ENCODE measurements at places on chromosomes 13 and 19.
A peak's percentile ranks its signal among the peaks of the same experiment; 100 is the strongest.

DNA sequence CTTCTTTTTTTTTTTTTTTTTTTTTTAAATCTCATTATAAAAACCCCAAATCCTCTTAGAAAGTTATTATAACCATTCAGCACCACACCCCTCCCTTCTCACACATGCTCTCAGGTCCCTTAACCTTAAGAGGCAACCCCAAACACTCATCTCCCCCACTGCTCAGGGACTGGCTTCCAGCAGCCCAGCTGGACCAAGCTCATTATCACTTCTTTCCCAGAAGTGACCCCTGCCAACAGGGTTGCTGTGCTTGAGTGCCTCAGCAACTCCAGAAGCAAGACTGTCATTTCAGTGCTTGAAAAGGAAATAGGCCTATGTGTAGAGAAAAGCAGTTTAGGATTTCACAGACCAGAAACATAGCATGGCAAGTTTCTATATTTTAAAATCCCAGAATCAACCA is 84.3 kb downstream of the SLAIN1 start:
- DNase-seq = no peak

DNA sequence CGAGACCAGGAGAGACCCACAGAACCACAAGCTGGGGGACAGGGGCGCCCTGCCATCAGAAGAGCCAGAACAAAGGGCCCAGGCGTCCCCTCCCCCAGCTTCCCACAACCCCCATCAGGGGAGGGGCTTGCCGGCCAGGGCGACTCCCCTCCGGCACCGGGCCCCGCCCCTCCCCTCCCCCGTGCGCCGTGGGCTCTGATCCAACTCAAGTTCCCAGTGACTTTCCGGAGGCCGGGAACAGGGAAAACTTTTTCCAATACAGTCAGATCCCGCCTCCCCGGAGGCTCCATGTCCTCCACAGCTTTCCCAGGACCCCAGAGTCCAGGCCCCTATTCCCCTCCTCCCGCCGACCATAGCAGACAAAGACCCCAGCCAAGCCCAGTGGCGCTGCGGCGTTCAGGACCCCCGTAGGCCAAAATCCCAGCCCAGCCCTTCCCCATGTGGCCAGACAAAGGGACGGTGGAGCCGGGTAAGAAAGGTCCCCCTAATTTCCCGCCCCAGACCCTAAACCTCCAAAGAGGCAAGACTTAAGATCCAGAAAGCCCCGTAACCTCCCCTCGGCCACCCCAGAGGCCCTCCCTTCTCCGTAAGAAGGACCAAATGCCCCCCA is 673 bp downstream of the TEAD2 start:
- DNase-seq = peak; percentile 52

DNA sequence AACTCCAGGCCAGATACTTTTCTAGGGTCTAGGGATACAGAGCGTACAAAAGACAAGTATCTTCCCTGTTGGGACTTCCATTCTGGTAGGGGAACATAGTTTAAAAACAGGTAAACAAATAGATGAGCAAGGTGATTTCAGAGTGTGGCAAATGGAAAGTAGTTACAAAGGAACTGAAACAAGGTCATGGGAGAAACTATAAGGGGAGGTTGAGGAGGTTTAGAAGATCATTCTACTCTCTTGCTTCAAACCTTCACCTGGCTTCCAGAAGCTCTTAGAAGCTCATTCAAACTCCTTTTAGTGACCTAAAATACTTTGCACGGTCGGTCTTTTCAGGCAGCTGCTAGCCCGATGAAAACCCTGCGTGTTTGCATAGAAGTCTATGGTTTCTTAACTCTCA is 9.1 kb downstream of the FFAR2 start:
- DNase-seq = no peak

DNA sequence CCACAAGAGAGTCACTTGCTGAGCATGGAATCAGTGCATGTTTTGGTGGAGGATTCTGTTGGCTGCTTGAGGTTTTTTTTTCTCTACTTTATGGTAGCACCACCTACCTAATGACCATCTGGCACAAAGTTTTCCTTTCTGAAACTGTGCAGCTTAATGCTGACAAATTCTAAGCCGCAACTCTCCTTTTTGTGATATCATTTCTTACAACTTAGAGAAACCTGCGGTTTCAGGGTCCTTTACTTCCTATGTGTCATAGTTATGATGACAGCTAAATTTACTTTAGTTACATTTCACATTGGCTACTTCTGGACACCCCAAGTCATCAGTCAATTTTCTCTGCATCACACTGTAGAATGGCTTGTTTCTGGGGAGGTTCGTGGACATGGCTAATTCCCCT is 115.4 kb upstream of the TMTC4 start:
- DNase-seq = no peak

DNA sequence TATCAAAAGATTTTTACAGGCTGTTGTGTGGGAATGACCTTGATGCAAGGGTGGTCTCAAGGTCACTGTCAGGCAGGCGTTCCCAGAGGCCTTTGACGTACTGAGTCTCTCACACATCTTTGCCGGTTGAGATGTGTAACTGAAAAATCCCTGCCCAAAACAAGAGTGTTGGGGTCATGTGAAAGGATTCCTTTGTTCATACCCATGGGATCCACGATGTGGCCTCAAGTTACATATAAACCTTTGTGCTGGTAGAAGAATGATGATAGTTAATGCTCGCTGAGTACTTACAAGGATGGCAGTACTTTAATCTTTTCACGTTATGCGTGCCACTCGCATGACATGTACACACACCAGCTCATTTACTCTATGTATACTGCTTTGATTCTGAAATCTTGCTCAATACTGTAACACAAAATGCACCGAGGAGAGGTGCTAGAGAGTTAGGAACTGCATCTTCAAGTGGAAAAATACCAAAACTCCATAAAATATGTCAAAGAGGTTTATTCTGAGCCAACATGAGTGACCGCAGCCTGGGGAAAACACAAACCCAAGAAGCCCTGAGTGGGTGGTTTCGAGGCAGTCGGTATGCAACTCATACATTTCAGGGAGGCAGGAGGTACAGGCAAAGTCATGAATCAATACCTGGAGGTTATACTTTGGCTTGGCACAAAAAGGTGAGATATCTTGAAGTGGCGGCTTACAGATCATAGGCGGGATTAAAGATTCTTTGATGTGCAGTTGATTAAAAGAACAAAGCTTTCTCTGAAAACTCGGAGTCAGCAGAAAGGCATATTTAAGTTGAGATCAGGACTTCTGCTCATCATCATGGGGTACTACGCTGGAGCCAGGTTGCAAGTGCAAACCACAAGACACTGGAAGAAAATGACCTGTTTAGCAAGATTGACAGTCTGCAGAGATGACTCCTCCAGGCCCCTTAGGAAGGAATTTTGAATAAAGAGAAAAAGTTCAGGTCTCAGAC is 87.4 kb upstream of the ARHGEF7 start:
- no peak for DNase-seq
